Omental fat pad (tissue), 4 donors: ENCODE measurements at places on chromosomes 5 and 9.

GRCh38 chr9:121336665-121337064 lies 33.4 kb downstream of the STOM start:
- DNase-seq: no peak

DNA sequence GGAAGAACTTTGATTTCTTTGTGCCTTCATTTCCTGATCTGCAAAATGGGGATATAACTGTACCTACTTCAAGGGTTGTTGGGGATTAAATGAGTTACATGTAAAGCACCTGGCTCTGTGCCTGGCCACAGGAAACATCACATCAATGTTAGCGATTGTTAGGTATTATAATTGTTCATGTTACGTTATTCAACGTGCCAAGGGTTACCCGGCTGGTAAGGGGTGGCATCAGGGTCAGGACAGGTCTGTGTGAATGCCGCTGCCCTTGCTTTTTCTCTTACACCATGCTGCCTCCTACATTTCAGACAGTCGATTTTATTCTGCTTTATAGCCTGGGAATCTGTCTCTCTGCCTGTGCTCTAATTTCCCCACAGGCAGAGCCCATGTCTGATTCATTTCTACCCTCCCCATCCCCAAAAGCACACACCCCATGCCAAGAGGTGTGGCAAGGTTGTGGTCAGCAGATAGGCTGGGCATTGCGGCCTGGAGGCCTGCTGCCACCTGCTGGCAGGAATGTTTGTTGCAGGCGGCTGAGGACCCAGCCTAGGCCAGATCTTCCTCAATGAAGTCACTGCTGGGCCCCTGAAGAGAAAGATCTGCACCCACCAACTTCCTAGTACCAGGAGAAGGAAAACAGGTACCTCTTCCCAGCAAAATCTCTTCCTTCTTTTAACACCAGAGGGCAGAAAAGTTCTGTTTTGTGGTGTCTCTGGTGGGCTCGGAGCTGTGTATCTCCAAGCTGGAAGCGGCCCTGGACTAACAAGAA lies 5.3 kb downstream of the ANKS6 start:
- peak; percentile 79 for DNase-seq

- DNase-seq: no peak
Measured at GRCh38 chr9:132723809-132724208, 53.5 kb downstream of the GTF3C4 start.

- DNase-seq: no peak
Measured at GRCh38 chr5:87765009-87765408, 352.3 kb upstream of the CCNH start.

DNA sequence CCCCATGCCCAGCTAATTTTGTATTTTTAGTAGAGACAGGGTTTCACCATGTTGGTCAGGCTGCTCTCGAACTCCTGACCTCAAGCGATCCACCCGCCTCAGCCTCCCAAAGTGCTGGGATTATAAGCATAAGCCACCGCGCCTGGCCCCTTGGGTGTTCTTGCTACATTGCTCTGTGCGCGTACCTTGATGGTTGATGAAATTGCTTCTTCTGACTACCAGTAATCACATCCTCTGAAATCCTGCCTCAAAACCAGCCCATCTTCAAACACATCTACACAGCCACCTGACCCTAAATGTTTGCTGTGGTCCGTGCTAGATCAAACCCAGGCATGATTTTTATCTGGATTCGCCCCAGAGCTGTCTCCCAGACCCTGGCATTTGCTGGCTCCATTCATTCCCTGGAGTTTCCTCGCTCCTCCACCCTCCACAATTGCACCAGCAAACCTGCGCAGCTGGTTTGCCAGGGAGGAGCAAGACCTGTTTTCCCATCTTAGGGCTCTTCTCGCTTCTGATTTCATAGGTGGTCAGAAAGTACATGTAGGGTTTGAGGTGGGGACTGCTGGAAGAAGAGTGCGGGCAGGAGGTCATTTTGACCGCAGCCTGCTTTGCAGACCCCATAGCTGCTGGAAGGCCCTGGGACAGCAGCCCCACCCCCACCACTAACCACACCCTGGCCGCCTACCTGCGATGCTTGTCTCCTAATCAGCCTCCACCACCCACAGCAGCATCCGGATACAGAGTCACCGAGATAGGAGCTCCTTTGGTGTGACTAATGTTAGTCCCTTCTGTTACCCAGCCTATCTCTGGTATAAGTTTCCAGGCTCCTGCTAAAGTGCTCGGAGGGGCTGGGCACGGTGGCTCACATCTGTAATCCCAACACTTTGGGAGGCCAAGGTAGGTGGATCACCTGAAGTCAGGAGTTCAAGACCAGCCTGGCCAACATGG lies 22.7 kb downstream of the SWI5 start:
- no peak for DNase-seq

- no peak for DNase-seq
Measured at GRCh38 chr9:96875461-96876142, 21.3 kb upstream of the ZNF782 start.

DNA sequence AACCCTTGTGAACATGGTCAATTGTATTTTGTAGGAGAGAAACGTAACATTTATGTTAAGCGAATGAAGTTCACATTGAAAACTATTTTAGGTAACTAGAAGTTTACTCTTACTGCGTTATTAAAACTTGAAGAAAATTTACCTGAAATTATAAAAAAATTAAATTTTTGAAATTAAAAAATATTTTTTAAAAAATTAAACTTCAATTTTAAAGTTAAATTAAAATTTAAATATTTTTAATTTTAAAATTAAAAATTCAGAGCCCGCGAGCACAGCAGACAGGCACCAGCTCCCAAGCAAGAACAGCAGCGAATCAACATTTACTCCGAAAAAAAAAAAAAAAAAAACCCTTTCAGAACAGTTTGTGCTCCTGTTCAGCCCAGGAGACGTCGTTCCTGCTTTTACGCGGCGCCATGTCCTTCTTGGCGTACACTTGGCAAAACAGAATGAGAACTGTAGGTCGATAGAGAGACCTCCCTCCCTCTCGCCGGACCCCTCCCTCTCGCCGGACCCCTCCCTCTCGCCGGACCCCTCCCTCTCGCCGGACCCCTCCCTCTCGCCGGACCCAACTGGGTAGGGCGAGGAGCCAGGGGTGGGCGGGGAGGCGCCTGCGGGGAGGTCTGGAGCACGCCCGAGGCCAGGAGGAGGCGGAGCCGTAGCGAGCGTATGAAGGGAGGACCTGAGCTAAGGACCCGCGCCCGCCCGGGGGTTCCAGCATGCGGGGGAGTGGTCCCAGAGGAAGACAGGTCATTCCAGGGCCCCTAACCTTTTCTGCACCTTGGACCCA lies 235.8 kb downstream of the ROR2 start:
- no peak for DNase-seq

- no peak for DNase-seq
Measured at GRCh38 chr5:157516006-157516405, 56.0 kb downstream of the NIPAL4 start.

DNA sequence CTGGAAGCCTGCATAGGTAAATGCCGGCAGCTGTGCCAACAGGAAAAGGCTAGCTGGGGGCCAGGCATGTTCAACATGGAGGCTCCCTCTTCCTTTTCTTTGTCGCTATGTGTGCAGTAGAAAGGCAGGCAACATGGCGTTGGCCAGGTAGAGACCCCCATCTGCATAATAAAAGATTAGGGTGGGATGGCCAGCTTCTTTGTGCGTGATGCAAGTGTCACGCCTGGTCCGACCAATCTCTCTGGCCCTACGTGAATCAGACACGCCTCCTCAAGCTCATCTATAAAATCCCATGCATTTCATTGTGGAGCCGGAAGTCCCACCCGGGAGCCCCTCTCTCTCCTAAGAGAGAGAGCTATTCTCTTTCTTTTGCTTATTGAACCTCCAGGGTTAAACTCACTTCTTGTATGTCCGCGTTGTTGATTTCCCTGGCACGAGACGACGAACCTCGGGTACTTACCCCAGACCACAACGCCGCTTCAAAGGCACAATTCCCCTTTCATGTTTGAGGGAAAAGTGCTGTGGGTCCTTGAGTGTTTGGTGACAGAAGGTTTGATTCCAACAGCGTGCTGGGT lies 25.0 kb upstream of the C5orf47 start:
- no peak for DNase-seq

DNA sequence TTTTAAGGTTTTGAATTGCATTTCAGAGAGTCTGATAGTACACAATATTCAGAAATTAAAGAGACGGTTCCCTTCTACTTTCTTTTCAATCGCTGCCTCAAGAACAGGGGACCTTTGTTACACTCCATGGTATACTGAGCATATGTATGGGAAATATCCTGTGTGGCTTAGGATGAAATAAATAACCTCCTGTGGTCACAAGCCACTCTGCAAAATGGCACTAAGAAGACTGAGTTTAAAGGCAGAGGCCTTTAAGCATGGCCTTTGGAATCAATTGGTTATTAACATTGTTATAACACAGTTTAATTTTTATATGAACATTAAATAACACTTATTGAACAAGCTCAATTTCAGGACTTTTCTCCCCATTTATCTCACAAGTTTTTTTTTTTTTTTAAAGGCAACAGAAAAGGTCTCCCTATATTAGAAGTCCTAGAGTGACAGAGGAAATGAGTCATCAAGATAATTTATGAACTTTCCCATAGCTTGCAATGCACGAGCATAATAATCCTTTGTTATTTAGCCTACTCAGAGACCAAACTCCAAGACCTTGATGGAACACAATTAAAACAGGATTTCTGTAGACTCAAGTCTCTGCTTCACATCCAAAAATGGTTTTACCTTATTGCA lies 341.9 kb downstream of the TMEM167A start:
- no peak for DNase-seq

DNA sequence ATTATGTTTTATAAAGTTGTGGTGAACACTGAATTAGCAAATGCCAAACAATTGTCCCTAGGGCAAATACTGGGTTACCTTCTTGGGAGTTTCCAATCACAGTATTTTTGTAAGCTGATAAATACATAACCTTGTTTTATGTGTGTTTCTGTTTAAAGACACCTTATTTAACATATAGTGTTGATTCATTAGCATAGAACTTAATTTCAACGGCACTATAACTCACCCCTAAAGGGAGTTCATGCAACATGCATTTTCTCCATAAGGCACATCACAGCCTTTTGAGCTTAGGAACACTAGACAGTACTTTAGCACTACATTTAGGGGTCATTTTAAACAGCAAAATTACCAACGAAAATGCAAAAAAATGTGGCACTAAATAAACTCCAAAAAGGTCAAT lies 74.2 kb upstream of the TYRP1 start:
- DNase-seq: no peak

- no peak for DNase-seq
Measured at GRCh38 chr5:89072842-89073672, 190.1 kb upstream of the MEF2C start.

DNA sequence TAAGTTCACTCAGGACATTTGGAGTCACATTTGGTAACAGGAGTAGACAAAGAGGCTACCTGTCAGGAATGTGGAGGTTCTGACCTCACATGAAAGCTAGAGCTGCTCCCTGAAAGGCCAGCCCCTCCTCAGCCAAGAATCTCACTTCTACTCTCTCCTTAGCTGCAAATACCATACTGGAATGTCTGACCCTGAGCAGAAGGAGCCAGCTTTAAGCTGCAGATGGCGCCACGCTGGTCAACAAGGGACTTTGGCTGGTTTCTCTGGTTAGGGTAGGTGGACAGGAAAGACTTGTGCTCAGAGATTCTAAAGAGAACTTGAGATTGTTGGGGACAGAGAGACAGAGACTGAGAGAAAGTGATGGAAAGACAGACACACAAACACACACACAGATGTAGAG lies 21.9 kb downstream of the ASTN2 start:
- no peak for DNase-seq

- peak; percentile 28 for DNase-seq
Measured at GRCh38 chr5:35202319-35203111, 27.8 kb downstream of the PRLR start.

- DNase-seq: no peak
Measured at GRCh38 chr5:82942083-82942881, 134.9 kb downstream of the TMEM167A start.

GRCh38 chr5:171155621-171156020 lies 153.4 kb upstream of the TLX3 start:
- no peak for DNase-seq

DNA sequence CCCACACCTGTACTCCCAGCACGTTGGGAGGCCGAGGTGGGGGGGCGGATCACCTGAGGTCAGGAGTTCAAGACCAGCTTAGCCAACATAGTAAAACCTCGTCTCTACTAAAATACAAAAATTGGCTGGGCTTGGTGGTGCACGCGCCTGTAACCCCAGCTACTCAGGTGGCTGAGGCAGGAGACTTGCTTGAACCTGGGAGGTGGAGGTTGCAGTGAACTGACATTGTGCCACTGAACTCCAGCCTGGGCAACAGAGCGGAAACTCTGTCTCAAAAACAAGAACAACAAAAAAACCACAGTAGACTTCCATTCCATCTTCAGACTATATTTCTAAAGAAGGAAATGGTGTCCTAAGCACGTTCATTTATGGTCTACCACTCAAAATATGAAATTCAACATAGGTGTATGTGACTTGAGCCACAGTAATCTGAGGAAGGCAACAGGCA lies 14.2 kb upstream of the SERINC5 start:
- no peak for DNase-seq

DNA sequence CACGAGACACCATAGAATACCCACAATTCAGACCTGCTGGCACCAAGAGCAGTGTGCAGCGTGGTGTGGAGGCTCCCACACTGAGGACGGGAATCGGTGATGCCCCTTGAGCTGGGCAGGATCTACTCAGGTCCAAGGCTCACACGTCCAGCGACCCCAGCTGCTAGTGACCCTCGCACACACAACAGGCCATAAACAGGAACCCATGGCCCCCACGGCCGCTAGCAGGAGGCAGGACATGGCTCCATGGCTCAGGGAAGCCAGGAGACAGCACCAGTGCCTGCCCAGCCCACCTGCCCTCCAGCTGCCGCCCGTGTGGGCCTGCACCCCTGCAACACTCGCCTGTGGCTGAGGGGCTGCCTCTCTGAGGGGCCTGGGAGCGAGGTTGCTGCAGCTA lies 43.4 kb upstream of the SLC9A3 start:
- no peak for DNase-seq

DNA sequence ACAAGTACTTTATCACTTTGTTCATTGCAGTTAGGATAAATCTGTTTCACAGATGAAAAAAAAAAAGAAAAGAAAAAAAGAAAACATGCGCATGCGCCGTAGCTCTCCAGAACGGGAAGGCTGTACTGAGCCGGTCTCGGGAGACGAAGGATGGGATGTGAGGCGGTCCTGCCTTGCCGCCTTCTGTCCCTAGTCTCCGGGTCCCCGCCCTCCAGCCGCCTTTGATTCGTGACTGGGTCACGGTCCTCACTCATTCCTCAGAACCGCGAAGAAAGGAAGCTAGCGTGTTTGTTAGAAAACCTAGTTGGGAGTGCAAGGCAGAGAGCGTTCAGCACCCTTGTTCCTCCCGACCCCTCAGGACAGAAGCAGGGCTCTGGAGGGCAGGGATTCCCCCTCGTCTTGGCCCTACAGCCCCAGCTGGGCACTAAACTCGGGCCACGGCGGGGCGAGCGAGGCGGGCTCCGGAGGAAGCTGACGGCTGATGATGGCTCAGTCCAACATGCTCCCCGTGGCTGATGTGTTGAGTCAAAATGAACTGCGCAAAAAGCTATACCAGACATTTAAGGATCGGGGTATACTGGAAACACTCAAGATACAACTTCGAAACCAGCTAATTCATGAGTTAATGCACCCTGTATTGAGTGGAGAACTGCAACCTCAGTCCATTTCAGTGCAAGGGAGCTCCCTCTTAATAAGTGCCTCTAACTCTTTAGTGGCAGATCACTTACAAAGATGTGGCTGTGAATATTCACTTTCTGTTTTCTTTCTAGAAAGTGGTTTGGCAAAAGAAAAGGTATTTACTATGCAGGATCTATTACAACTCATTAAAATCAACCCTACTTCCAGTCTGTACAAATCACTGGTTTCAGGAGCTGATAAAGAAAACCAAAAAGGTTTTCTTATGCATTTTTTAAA lies 40.0 kb downstream of the CPLANE1 start:
- no peak for DNase-seq

GRCh38 chr5:169197343-169197742 lies 103.6 kb downstream of the SLIT3 start:
- no peak for DNase-seq

GRCh38 chr9:16458696-16459420 lies 411.6 kb downstream of the BNC2 start:
- DNase-seq: no peak
